ENCODE measurements at places on chromosomes 13 and 19.

GRCh38 chr19:7497292-7497691, 8.5 kb upstream of the PEX11G start:
- no peak for DNase-seq

GRCh38 chr13:33937373-33938098, 119.6 kb downstream of the RFC3 start:
- DNase-seq = no peak

DNA sequence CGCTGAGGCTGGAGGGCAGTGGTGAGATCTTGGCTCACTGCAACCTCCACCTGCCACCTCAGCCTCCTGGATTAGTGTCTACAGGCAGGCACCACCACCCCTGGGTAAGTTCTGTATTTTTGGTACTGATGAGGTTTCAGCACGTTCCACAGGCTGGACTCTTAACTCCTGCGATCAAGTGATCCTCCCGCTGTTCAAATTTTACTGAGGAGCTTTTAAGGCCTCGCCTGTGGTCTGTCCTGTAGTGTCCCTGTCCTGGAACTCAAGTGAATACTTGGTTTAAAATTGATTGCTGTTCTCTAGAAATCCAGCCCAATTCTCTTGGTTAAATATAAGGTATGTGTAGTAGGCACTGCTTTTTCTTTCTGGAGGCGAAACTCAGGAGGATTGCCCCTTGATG, 65.2 kb downstream of the DPRX start:
- no peak for DNase-seq

DNA sequence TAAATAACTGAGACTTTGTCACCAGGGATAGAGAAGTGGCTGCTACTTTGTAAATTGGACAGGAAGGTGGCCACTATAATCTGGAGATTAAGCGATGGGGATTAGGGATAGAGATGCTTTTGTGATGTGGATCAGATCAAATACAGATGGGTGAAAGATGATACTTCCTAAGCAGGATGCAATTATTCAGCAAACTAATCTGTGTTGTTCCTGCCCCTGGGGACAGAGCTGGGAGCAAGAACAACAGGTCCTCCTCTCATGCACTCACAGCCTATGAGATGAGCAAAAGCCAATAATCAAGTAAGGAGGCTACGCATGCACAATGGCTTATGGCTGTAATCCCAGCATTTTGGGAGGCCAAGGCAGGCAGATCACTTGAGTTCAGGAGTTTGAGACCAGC, 4.6 kb downstream of the RGL3 start:
- peak; percentile 54 for DNase-seq

GRCh38 chr13:79401259-79402070, 4.6 kb downstream of the RBM26 start:
- no peak for DNase-seq

DNA sequence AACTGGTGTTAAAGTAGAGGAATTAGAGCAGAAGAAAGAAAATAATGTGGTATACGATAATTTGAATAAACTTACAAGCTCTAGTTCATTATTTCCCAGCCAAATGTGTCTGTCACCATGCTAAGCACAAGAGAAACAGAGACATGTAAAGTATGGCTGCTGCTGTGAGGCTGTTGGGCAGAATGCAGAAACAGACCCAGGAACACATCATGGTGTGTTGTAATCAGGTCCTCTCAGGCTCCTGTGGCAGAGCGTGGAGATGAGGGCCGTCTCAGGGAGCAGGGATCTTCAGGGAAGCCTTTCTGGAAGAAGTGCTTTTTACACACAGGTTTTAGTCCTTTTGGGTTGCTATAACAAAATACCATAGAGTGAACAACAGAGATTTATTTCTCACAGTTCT, 710.7 kb upstream of the SGCG start:
- DNase-seq = no peak

DNA sequence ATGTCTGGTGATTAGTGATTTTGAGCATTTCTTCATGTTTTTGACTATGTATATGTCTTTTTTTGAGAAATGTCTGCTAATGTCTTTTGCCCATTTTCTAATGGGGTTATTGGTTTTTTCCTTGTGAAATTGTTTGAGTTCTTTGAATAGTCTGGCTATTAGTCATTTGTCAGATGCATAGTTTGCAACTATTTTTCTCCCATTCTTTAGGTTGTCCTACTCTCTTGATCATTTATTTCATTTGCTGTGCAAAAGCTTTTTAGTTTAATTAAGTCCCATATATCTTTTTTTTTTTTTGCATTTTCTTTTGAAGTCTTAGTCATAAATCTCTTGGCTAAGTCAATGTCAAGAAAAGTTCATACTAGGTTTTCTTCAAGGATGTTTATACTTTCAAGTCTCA, 449.8 kb downstream of the DACH1 start:
- DNase-seq = no peak

- no peak for DNase-seq
Measured at GRCh38 chr19:6271251-6271650, 8.5 kb downstream of the MLLT1 start.

- peak; percentile 33 for DNase-seq
Measured at GRCh38 chr19:49875857-49876421, 1.2 kb downstream of the AKT1S1 start.

DNA sequence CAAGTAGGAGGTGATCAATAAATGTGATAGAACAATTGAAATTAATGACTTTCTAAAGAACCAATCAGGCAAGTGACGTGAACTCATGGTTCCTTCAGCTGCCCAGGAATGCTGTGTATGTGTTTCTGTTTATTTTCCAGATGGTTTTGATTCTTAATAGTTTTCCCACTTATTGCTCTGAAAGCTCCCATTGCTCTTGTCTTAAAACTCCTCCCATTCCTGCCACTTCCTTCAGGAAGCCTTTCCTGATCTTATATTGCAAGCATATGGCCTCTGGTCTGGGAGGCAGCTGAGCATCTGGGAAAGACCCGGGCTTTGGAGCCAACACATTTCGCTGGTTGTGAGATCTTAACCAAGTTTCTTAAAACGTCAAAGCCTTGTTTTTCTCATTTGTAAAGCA, 17.1 kb upstream of the LATS2 start:
- no peak for DNase-seq

DNA sequence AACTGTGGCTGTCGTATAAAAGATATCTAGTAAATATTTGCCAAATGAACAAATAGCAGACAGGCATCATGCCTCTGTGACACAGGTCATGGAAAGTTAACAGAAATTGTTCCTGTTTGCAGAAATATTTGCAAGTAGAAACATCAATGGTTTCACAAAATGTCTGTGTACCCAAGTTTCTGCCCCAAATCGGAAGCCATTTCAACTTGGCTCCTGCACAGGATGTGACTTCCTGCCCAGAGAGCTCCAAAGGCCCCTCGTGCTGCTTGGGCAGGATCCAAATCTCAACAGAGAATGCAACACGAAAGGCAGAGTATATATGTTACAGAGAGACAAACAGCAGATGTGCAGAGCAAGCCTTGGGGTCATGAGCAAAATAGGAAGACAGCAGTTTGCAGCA, 95.5 kb upstream of the SERP2 start:
- no peak for DNase-seq

GRCh38 chr13:113630804-113631203, 27.2 kb downstream of the ATP4B start:
- peak; percentile 66 for DNase-seq

DNA sequence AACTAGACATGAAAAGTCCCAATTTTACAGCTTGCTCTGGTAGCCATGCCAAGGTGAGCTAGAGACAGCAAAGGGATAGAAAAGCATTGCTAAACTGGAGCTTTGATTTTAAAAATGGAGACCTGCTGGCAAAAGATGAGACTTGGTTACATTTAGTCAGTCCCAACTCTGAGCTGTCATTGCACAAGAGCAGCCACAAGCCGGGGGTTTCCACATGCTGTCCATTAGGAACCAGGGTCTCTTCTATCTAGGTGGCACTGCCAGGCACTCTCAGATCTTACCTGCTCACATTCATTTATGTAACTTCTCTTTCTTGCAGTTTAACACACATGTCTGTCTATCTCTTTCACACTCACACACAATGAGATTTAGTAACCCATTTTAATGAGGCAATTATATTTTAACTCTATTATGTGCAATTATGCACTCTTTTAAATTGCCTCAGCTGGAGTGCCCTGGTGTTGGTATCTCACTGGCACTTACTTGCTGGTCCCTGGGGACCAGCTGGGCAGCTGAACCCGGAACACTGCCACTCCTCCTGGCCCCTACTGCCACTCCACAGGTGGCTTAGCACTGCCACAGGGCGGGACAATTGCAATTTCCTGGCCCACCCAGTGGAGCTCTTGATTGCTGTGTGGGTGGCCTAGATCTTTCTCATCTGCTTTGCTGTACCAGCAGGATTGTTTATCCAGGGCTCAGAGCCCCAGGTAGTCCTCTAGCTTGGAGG, 112.5 kb downstream of the COG6 start:
- peak; percentile 62 for DNase-seq

GRCh38 chr19:33159893-33160292, 28.0 kb downstream of the WDR88 start:
- no peak for DNase-seq

Data from NCI-H2081 (cell line).